Midbrain (tissue), 1 donor: ENCODE measurements at places on chromosomes 11 and 22.

- no peak for DNase-seq
Observed at GRCh38 chr11:95674657-95675358, 114.8 kb downstream of the FAM76B start.

- DNase-seq = no peak
Observed at GRCh38 chr11:132318421-132319157, 948.2 kb downstream of the NTM start.

GRCh38 chr11:46298699-46299433, 21.4 kb downstream of the CREB3L1 start:
- DNase-seq = no peak

GRCh38 chr22:29629903-29630516, 26.6 kb downstream of the NF2 start:
- no peak for DNase-seq

DNA sequence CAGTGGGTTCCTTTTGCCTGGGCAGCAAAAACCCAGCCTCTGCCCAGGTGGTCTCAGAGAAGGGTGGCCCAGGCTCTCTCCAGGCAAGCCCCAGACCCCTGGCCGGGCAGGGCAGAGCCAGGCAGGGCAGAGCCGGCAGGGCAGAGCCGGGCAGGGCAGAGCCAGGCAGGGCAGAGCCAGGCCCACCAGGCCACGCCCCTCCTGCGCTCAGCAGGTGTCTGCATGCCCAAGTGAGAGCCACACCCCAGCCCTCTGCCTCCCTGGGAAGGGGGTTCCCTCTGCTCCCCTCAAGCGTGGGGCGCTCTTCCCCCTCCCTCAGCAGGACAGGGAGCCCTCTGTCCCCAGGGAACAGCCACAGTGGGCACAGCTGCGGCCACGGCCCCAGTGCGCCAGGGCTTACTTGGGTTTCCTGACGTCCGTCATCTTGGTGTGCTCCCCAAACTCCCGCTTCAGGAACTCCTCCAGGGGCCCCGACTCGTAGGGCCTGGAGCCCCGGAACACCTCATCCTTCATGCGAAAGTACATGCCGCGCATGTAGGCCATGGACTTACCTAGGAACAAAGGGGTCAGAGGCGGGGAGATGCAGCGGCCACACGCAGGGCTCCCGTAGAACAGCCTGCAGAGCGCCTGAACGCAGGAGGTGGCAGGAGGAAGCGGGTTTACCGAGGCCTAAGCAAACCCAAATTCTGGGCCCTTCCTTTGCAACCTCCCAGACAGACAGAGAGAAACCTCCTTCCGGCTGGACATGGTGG, 10.1 kb upstream of the BAIAP2L2 start:
- no peak for DNase-seq

- no peak for DNase-seq
Observed at GRCh38 chr22:37943136-37943824, 10.1 kb downstream of the C22orf23 start.

DNA sequence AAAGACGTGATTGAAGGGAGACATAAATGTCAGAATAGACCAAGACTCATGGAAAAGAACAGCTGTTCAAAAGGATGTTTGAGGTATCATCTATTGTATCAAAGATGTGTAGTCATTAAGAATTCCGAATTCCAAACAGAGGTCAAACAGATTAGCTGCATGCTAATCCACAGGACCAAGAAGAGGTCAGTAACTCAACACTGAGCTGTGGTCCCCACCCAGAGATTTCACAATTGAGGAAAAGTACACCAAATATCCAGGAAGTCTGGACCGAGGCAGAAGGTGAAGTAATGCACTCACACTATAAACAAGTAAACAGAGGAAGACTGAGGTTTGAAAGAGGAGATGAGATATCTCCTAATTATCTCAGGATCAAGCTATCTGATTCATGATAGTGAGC, 29.6 kb upstream of the OR5P2 start:
- no peak for DNase-seq

DNA sequence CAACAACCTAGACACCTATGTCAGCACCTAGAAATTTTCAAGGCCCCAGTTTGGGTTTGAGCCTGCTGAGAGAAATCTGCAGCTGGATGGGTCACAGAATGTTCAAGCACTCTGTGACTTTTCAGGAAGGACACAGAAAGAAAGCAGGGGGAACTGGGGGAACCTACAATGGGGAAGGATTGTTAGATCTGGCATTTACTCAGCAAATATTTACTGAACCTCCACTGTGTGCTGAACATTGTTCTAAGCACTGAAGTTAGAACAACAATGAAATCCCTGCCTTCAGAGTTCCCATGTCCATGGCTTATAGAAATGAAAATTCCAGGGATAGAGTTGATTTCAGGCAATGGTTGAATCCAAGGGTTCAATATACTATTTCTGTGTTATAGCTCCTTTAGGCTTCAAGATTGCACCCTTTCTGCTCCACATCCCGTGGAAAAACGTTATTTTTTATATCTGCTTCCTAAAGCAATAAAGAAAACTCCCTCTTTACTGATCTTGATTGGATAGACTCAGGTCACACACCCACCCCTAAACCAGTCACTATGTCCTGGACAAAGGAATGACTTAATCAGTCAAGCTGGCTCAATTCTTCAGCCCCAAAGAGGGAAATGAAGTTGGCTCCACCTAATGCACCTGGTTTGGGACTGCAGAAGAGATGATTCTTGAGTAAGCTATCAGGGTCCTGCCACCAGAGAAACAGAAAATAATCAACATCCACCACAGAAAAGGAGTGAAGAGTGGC, 95.1 kb downstream of the OR5AK2 start:
- DNase-seq = no peak

- DNase-seq = no peak
Observed at GRCh38 chr22:26885441-26886261, 228.3 kb downstream of the MIAT start.

GRCh38 chr11:118437208-118438125, 1.2 kb downstream of the KMT2A start:
- DNase-seq = peak; percentile 9

DNA sequence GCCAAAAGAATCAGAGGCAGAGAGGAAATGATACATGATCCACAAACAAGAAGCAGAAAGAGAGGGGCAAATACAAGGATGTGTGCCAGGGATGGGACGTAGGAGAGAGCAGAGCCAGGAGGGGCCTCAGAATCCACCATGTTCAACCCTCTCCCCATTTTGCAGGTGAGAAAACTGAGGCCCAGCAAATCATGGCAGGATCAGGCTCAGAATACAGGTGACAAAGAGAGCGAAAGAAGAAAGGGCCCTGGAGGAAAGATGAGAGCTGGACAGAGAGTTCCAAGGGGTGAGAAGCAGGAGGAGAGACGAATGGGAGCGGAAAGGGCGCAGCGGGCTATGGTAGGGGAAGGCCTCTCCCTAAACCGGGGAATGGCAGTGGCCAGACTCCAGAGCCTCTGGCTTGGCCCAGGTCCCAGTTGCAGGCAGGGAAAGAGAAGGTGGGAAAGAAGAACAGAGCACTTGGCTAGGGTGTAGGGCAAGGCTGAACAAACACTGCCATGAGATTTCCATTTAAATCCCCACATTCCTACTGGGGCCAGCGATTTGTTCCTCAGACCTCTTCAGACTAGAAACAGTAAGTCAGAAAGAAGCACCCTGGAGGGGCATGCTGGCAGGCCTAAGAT, 44.4 kb upstream of the TSKU start:
- DNase-seq = no peak

GRCh38 chr22:40335358-40335757, 10.9 kb upstream of the ADSL start:
- DNase-seq = no peak

DNA sequence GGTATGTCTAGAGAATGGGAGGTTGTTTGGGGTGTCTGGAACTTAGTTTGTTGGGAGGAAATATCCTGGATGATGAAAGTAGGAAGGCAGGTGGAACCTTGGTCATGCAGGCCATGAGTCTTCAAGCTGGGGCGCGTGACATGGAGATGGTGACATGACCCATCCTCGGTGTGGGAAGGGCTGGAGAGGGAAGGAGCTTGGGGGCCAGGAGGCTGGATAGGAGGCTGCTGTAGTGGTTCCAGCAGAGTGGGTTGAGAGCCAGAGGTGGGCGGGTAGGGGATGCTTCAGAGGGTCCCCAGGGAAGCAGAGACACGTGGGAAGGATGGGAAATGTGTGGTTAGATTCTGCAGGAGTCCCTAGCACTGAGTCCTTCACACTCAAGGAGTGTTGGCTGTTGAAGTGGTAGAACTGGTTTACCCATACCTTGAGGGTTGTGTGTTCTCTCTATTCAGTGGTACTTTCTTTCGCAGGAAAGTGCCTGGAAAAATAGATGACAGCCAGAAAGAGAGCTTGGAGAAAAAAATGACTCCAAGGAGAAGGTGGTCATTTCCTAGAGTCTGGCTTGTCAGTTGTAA, 56.8 kb downstream of the LDLRAD3 start:
- no peak for DNase-seq

- DNase-seq = no peak
Observed at GRCh38 chr11:95498722-95499425, 267.9 kb upstream of the SESN3 start.

GRCh38 chr22:37731804-37732471, 35.1 kb downstream of the TRIOBP start:
- DNase-seq = no peak

DNA sequence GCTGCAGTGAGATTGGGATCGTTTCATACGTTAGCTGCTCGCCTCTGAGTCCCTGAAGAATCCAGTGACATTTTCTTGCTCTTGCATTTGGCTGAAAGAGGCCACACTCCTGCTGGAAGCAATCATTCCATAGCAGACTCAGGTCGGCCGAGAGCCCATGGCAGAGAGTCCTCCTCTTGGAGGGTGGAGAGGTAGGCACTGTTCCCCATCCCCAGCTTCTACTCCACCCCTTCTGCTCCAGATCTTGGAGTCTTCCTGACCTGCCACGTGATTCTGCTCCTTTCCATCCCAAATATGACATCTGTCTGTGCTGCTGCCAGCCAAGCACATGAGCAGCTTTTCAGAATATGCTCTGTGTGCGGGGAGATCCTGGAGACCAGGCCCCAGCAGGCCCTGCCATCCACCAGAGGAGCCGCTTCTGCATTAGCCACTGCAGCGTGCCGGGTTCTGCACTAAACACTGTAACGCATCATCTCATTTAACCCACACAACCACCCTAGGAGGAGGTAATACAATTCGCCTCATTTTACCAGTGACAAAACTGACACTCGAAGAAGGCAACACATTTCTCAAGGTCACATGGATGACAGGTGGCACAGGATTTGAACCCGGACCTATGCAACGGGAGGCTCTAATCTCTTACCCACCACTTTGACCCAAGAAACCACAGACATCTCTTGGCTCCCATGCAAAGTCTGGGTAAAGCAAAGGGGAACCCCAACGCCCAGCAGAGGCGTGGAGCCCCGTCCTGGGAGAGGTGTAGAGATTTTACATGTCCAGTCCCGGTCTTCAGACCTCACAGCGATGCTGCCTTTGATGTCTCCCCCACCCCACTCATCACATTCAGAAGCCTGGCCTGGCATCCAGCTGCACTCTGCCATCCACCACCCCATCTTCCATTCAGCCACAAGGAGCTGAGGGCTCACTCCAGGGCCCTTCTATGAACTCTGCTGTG, 78.8 kb downstream of the FEZ1 start:
- no peak for DNase-seq

GRCh38 chr22:22925805-22926369, 38.3 kb downstream of the IGLL5 start:
- no peak for DNase-seq

DNA sequence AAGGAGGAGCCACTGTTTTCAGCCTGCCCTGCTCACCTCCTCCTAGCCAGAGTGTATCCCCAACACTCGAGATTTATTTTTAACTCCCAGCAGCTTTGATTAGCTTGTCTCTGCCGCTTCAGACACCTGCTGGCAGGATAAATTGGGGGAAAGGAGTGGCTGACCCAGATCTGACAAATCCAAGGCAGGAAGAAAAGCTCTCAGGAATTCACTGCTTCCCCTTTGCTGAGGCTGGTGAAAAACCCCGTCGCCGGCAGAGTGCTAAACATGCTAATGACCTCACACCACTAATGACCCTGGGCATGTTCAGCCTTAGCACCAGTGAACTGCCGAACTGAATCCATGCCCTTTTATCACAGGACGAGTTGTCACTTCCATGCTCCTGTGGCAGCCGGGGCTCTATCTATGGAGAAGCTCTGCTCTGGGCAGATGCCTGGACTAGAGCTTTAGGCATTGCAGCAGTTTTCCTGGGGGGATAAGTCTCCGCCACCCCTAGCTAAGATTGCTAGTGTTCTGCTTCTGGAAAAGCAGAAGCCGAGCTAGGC, 52.2 kb downstream of the FEZ1 start:
- DNase-seq = peak; percentile 43

GRCh38 chr11:77967121-77967520, 27.3 kb downstream of the INTS4 start:
- no peak for DNase-seq

DNA sequence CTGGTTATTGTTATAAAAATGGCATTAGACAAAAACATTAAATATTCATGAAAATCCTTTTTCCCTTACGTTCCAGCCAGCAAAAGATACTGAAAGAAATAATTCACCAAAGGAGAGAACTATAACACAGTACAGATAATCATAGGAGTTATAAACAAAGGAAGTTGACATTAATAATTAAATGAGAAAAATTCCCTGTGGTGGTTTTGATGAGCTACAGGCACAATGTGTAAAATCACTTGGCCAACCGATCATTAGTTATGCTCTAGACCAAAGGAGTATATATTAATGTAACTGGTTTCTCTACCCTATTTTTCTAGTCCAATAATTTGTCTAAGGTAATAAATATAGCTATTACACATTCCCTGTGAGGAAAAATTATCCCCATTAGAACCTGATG, 534.7 kb downstream of the CNTN5 start:
- DNase-seq = no peak

GRCh38 chr22:48703265-48703941, 1124.3 kb downstream of the BRD1 start:
- no peak for DNase-seq

DNA sequence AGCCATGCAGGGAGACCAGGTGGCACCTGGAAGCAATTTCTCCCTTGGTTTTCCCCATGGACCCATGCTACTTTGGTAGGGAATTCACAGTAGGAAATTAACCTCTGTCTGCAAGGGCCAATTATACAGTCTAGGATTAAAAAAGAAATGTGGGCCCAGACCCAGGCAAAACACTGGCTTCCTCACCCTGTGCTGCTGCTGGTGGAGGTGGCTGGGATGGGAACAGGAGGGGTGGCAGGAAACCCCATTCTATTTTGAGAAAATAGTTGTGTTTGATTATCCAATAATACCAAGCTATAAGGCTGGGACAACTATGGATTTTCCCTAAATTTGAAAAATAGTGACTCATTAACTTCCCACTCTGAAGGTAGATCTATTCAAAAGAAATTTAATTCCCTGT, 417.0 kb upstream of the NARS2 start:
- no peak for DNase-seq

DNA sequence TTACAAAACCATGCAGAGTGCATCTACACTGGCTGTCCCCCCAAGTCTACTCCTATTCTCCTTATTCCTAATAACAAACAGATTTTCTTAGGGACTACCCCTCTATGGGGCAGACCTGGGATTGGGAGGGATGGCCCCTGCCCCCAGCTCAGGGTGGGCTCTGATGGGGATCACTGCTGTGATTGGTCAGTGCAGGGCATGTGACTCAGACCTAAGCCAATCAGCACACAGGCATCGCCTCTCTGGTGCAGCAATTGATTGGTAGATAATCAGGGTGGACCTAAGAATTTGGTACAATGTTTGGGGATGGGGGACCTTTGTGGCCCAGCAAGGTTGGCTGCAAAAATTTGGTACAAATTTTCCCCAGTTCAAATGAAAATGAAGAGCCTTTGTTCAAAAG, 57.2 kb upstream of the SHANK2 start:
- no peak for DNase-seq
